ENCODE measurements at places on chromosomes 7 and 10.

DNA sequence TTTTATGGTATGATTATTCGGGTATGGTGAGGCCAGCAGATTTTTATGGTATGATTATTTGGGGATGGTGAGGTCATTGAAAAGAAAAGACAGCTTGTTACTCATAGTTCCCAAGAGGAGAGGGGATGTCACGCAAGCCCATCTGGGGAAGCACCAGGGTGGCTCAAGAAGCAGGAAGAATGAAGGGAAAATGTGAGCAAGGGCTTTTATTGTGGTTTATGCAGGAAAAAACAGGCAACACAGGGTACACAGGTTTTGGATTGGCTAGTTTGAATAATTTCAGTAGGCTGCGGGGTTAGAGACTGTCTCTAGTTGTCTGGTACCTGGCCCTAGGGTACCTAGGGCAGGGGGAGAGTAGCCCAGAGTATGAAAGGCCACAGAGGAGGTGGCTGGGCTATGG, 26.8 kb upstream of the DGKI start:
- no peak for DNase-seq

- DNase-seq: no peak
Measured at GRCh38 chr7:121196286-121196685, 132.5 kb upstream of the WNT16 start.

GRCh38 chr10:31242902-31243301, 76.1 kb upstream of the ZEB1 start:
- DNase-seq: no peak

DNA sequence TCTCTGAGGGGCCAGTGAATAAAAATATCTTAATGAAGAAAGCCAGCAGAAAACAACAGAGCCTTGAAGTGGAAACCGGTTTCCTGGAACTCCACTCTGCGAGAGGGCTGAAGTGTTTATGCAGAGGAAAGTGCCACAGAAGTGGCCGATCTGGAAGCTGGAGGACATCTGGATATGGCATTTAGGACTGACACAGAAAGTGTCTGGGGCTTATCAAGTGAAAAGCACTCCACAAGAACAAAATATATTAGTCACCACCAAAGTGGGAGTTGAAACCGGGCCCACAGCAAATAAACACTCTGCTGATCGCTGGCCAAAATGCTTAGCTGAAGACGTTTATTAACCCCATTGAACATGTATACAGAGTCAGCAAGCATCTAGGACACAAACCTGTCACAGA, 7.8 kb downstream of the NOD1 start:
- no peak for DNase-seq

- DNase-seq: no peak
Measured at GRCh38 chr7:29988424-29989256, 961 bp downstream of the SCRN1 start.

DNA sequence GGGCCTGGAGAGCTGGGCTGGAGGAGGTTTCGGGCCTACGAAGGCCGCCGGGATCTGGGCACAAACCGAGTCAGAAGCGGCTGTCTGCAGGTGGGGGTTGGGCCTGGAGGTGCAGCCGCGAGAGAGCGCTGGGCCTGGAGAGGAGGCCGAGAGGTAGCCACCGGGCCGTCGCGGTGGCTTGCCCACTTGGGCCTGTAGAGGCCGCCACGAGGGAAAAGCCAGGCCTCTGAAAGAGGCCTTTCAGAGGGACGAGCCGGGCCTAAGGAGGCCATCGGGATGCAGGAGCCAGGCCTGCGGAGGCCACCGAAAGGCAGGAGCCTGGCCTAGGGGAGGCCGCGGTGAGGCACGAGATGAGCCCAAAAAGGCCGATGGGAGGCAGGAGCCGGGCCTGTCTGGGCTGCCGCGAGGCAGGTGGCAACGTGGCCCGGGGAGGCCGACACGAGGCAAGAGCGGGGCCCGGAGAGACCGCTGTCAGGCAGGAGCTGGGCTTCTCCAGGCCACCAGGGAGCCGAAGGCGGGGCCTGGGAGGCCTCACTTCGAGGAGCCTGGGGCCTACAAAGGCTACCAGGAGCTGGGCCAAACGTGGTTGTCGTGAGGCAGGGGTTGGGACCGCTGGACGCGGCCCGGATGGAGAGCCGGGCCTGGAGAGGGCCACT, 25.6 kb downstream of the MDH2 start:
- no peak for DNase-seq

- no peak for DNase-seq
Measured at GRCh38 chr7:15279640-15280039, 282.2 kb downstream of the AGMO start.

- DNase-seq: no peak
Measured at GRCh38 chr10:104686829-104687228, 45.7 kb downstream of the SORCS3 start.

DNA sequence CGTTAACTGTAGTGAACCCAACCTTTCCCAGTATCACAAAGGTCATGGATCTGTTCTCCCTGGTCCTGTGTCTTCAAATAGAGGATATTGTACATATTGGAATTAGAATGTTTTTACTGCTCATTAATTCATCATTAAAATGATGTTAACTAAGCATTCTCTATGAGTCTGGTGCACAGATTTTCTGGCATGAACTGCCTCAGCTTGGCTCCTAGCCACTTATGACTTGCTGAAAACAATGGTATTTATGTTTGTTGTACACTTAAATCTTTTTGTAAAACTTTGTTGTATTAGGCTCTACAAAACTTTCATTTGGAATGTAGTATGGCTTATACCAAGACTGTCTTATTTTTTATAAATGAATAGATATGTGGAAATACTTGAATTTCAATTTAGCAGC, 329.4 kb downstream of the TFEC start:
- no peak for DNase-seq

DNA sequence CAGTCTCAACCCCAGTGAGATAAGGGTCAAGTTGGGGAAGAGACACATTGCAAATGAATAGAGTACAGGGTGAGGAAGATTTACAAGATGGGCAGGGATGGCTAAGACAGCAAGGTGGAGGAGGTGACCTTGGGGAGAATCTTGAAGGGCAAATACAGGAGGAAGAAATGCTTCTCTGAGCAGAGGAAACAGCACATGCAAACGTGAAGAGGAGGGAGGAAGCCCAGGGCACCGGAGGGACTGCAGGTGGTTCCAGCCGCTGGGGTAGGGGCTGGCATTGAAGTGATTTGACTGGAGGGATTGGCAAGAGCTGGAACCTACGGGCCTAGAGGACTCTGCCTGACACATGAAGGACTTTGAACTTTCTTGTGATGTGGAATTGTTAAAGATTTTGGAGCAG, 14.6 kb downstream of the PLAU start:
- no peak for DNase-seq

GRCh38 chr7:74226633-74227032, 16.8 kb downstream of the LAT2 start:
- DNase-seq: no peak

DNA sequence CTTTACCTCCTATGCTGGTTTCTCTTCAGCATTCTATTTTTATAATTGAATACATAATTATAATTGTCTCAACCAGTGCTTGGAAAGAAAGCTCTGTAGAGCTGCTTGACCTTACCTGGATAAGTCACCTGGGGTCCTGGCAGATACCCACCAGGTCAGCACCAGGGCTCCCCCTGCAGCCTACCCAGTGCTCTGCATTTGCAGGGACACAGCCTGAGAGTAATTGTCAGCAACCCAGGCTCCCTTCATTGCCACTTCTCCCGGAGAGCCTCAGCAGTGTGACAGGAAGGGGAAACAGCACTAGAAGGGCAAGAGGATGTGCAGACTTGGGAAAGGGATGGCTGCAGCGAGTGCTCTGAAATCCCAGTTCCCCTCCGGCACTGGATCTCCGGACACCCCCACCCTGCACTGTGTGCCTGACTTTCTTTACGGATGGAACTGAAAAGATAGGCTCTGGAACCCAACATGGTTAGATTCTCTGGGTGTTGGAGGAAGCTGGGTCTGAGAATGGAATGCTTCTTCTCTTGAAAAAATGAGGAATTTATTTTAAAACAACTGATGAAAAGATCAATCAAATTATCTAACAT, 11.4 kb upstream of the PAX4 start:
- no peak for DNase-seq

DNA sequence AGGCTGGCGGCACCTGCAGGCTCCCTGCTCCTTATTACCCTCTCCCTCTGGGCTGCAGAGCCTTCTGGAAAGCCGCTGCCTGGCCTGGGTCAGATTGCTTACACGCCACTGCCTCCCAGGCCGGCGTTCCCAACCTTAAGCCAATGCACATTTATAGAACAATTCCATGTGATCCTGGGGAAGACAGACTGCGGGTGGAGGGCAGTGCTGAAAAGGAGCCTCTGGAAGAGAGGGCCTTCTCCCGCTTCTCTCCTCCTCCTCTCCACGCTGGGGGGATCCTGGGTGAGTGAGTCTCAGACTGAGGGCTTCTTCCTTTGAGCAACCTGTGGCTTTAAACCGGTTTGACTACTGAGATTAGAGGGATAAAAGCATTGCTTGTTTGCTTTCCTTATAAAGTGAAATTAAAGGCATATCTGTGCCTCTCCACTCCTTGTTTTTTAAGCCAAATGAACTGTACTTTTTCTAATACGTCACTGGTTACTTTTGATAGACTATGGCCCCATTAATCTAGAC, 5.5 kb downstream of the TACC2 start:
- DNase-seq: no peak

- no peak for DNase-seq
Measured at GRCh38 chr10:25888627-25889026, 45.4 kb upstream of the MYO3A start.

GRCh38 chr10:70493660-70494234, 15.2 kb downstream of the PALD1 start:
- DNase-seq: no peak

- DNase-seq: no peak
Measured at GRCh38 chr7:51299391-51300133, 17.0 kb downstream of the COBL start.

DNA sequence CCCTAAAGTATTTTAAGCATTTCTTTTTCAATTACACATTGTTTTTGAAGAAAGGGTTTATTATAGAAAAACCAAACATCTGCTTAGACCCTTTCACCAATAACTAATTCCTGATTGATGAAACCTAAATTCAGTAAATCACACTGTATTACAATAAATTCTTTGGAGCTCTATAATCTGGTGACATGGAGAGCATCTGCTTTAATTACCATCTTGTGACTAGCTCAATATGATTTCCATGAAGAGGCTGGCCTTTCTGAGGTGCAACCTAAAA, 9.7 kb downstream of the HYCC1 start:
- DNase-seq: no peak

DNA sequence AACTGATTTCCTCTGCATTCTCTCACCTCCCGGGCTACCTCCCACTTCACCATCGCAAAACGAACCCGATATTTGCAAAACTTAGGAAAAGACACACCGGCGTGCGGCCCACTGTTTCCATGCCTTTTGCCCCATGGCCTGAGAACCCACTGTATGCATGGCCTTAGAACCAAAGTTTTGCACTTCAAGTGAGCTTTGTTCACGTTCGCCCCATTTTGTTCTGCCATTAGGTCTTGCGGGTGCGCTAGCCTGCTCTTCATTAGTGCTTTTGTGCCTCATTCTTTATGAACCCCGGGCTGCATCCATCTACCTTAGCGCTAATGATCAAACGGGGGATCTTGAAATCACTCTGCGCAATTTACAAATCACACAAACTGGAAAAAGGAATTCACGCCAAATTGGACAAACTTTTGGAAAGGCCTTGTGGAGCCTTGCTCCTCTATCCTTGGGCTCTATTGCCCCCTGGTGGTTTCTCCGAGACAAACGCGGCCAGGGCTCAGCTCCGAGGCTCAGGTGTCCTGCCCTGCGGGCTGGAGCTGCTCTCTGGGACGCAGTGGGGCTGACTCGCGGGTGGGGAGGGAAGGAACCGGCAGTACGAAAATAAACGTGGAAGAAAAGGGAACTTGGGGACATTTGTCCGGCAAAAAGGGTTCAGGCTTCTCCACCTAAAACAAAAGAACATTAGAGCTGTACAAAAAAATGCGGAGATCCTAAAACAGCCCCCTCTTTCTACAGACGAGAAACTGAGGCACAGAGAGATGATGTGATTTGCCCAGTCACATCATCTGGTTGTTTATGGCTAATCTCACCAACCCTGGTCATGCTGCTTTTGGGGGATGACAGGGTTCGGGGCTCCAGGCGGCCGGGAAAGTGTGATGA, 300.4 kb upstream of the NFE2L3 start:
- peak; percentile 90 for DNase-seq

DNA sequence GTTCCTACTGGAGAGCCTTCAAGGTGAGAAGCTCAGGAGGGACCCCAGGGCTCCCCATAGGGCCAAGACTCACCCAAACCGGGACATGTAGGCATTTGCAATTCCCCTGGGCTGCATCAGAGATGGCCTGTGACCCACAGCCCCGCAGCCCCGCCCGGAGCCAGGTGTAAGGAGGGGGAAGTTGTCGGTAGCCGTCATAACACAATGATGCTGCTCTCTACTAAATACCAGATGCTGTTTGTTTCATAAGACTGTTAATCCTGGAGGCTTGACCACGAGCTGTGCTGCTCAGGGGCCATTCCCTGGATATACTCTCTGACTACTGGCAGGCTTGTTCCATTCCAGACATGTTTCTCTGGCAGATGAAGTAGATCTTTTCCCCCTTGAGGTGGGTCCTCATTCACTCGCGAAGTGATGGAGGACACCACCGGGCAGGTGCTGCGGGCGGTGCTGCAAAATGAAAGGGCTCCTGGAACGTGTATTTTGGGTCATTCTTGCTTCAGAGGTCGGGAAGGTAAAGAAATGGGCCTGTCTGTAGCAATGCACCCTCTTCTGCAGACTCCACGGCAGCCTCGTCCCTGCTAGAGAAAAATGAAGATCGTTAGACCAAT, 61.1 kb downstream of the MKI67 start:
- peak; percentile 42 for DNase-seq

DNA sequence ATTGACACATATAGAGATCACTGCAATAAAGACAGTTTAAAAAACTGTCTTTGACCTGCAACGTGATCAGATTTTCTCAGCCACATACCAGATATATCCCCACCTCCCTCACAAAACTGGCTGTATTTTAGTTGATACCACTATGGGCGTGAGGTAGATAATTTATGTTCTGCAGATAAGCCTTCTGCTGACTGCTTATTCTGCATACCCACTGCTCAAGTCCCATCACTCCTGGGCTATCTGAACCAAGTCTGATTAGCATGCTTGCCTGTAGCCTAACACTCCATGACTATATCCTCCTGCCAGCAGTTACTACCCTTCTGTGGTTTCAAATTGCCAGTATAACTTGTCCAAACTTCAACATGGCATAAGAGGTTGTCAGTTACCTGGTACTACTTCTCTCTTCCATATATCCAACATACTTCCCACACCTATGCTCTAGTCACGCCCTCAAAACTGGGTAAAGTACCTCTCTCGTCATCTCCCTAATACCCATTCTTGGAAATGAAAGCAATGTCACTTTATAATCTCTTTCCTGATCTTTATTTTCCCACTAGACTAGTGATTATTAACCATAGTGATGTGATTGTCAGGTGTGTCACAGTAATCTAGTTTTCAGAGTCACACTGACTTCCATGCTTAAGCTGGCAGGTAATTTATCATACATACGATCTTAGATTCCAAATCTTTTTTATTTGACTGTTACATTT, 70.7 kb downstream of the MALSU1 start:
- DNase-seq: no peak

DNA sequence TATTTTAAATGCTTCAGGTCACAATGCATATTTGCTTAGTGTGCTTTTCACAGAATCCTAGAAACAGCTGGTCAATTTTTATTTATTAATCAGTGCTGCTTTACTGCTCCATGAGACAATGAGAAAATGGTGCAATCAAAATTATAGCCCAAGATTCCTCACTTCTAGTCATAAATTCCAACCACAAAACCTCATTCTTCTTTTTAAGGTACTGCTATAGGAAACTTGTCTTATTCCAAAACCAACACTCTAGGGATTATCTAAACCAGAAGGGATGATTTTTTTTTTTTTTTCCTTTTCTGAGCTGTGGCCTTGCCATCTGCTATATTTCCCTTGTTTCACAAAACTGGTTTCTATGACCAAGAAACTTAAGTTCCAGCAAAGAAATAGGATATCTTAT, 64.0 kb upstream of the SEMA3A start:
- DNase-seq: no peak

Measured in left forelimb (tissue), 1 donor.